ENCODE measurements at places on chromosomes 12 and 14. TPM values are rescaled to one million over a fixed set of nuclear protein-coding genes. Genes with fewer than 3 reads are reported as not detected.

The KRT3 gene
- polyA plus RNA-seq, result 1.0 TPM

The OASL gene
- 5.7 TPM for polyA plus RNA-seq

The ASPG gene
- polyA plus RNA-seq, result 5.5 TPM

The XPOT gene
- polyA plus RNA-seq, result 24.6 TPM

- no peaks in the 10 kb centered on the region for H3K27me3 ChIP-seq
- H3K36me3 ChIP-seq, result no peaks in the 10 kb centered on the region
- no peak for DNase-seq
- H3K4me3 ChIP-seq, result no peak overlapping the region
- H3K27ac ChIP-seq, result no peak overlapping the region
- H3K4me1 ChIP-seq, result no peaks in the 10 kb centered on the region
Measured at GRCh38 chr12:97229004-97229403, 233.6 kb upstream of the RMST start.

DNA sequence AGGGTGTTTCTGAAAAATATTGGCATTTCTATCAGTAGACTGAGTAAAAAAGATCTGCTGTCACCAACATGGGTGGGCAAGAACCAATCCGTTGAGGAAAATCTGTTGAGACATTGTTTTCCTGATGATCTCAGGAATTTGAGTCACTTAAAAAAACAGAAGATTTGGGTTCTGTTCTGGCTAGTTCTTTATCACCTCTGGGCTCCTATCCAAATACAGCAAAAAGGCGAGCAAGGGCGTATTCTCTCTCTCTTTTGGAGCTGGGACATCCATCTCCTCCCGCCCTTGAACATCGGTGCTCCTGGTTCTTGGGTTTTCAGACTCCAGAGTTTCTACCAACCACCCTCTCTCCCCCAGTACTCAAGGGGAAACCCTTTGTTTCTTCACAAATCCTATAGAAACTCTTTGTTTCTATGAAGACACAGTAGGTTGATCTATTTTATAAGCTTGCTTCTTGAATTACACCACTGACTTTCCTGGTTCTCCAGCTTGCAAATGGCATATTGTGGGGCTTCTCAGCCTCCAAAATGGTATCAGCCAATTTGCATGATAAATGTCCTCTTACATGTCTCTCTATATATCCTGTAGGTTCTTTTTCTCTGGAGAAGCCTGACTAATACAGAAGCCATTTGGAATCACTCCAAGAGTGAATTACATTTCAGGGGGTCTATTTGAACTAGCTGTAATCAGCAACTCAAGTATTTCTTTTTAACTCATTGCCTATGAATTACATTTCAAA, 263.9 kb upstream of the TMTC1 start:
- H3K27me3 ChIP-seq, result no peaks in the 10 kb centered on the region
- H3K36me3 ChIP-seq, result no peaks in the 10 kb centered on the region
- H3K27ac ChIP-seq, result no peak overlapping the region
- no peak overlapping the region for H3K4me3 ChIP-seq
- DNase-seq, result no peak

DNA sequence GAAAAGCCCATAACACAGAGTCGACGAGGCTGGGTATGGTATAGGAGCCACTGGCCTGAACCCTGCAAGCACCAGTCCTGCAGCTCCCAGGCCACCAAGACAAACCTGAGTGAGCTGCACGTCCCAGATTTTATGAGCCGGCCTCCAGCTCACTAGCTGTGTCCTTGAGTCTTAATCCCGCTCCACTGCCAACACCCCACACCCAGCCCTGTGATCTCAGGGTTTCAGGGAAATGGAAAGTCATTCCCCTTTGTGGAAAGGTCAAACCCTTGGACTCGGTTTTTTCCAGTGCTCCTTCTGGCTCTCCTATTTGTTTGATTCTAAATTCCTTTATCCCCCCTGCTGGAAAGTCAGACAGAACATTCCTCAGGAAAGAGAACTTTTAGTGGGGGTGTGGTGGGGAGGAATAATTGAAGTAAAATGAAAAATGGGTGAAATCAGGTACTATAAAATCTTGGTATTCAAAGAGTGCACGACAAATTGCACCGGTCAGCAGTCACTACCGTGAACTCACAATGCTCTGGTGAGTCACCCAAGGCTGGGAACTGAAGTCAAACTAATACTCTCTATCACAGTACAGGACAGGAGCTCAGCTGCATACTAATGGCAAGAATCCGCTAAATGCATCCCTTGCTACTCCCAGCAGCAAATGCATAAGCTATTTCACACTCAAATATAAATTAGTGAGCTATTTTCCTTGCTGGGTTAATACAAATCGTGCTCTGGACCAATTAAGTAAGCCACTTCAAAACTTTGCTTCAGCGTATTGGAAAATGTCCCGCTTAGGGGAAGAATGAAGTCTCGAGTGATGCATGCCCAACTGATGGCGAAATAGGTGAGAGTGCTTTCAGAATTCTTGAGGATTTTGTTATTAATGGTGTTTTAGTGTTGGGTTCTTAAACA, 9.0 kb downstream of the PITPNM2 start:
- no peaks in the 10 kb centered on the region for H3K27me3 ChIP-seq
- no peak for DNase-seq
- peak overlapping the region; percentile 98 for H3K27ac ChIP-seq
- H3K36me3 ChIP-seq, result peaks cover 22% of the 10 kb centered on the region
- peaks cover 92% of the 10 kb centered on the region for H3K4me1 ChIP-seq

DNA sequence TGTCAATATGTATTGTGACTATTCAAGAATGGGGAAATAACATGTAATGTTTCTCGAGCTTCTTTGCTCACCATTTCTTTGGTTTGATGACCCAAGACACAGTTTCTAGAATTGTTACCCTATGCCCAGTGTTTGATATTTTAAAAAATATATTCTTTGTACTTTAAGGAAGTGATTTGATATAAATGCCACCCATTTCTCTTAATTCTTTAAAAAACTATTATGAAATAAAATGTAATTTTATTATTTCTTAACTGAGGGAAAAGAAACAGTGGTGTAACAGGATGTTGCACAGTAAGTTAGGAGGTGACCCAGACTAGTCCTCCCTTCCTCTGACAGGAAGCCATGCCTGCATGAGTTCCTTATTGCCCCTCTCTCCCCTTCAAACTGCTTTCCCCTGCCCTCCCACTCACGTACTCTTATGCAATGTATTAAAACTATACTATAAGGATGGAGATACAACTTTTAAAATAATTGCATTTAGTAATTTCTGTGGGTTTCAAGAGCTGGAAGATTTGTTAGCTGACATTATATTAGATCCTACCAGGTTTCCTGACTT, 279.4 kb downstream of the TMTC2 start:
- no peak for DNase-seq
- H3K27ac ChIP-seq, result no peak overlapping the region
- no peaks in the 10 kb centered on the region for H3K36me3 ChIP-seq
- H3K27me3 ChIP-seq, result no peaks in the 10 kb centered on the region
- H3K4me1 ChIP-seq, result no peaks in the 10 kb centered on the region

DNA sequence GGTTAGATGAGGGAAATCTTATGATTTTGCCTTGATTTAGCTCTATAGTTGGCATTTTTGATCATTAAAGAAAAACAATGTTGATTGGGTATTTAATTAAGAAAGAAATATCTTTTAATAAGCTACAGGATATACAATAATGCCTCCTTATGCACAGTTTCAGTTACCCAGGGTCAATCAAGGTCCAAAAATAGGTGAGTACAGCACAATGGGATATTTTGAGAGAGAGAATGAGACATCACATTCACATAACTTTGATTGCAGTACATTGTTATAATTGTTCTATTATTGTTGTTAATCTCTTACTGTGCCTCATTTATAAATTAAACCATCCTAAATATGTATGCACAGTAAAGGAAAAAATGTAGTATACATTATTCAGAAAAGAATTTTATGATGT, 102.2 kb downstream of the MYF5 start:
- no peak overlapping the region for H3K4me3 ChIP-seq
- no peak overlapping the region for H3K27ac ChIP-seq
- no peaks in the 10 kb centered on the region for H3K36me3 ChIP-seq

DNA sequence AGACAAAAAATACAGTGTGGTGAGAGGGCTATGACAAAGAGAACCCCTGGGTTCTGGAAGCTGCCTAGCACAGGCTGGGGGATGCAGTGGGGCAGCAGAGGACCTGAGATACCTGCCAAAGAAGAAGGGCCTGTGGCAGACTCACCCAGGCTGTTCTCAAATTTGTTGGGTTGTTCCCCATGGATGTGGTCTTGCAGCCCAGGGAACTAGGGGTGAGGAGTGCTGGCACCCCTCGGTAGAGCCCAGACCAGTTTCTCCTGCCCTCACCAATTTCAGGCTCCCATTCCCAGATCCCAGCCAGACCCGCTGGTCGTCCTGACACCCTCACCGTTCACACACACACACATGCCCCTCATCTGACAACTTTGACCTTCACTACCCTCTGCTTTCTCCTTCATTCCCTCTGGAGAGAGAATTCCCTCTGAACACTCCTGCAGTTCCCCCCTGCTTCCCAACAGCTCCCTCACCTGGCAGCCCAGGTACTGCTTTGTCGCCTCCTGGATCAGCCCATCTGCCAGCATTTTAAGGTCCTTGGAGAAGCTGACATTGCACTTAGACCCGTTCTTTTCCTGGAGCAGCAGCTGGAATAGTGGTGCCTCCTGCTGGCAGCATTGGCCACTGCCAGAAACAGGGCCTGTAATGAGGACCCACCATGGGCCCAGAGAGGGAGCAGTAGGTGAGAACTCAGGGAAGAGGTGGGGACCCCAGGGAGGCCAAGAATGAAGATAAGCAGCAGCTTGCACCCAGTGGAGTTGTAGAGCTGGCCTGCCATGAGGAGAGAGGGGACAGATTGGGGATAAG, 5.9 kb upstream of the GDF11 start:
- no peak overlapping the region for H3K4me3 ChIP-seq
- peak overlapping the region; percentile 87 for H3K27ac ChIP-seq
- no peaks in the 10 kb centered on the region for H3K27me3 ChIP-seq
- peak; percentile 37 for DNase-seq
- no peaks in the 10 kb centered on the region for H3K36me3 ChIP-seq

DNA sequence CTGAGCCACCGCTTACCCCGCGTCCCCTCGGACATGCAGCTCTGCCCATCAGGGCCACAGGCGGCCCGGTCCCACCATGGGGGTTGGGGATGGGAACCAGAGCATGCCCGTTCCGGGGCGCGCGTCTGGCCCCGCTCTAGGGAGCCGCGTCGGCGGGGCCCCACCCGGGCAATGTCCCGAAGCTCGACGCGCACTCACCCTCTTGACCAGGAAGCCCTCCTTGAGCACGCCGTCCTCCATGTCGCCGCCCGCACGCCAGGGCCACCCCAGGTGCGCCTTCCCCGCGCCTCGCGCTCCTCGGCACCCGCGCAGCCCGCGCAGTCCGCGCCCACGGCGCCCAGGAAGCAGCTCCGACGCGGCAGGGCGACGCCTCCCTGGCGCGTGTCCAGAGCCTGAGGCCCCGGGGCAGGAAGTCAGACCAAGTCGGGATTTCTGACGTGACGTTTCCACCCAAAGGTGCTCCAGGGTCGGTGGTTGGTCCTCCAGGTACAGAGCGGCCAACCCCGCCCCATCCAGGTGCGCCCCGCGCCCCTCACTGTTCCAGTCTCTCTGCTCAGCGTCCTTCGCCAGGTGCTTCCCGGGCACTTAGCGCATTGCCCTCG, at the start of gene PLEK2:
Gene PLEK2 (minus strand): TSS at position 346 of the 602 bp plus-strand sequence. CDS start 106 bp downstream, at position 240.
- DNase-seq, result peak; percentile 30
- H3K27me3 ChIP-seq, result peaks cover 11% of the 10 kb centered on the region
- peak within 1 kb of the TSS; percentile 37 for H3K4me3 ChIP-seq
- H3K36me3 ChIP-seq, result no peaks in the 10 kb centered on the region
- peak within 1 kb of the TSS; percentile 77 for H3K27ac ChIP-seq

GRCh38 chr12:100858656-100859055, 64.1 kb downstream of the ANO4 start:
- no peak for DNase-seq
- no peaks in the 10 kb centered on the region for H3K27me3 ChIP-seq
- no peak overlapping the region for H3K27ac ChIP-seq
- no peaks in the 10 kb centered on the region for H3K4me1 ChIP-seq
- H3K4me3 ChIP-seq, result no peak overlapping the region

GRCh38 chr12:90216815-90217214, 508.2 kb upstream of the ATP2B1 start:
- H3K27ac ChIP-seq, result no peak overlapping the region
- no peak for DNase-seq
- no peaks in the 10 kb centered on the region for H3K36me3 ChIP-seq
- no peak overlapping the region for H3K4me3 ChIP-seq

GRCh38 chr14:76377735-76378074, 1.8 kb downstream of the ESRRB start:
- DNase-seq, result no peak
- H3K4me3 ChIP-seq, result no peak overlapping the region
- no peaks in the 10 kb centered on the region for H3K36me3 ChIP-seq
- no peak overlapping the region for H3K27ac ChIP-seq
- H3K27me3 ChIP-seq, result peaks cover 90% of the 10 kb centered on the region
- H3K4me1 ChIP-seq, result no peaks in the 10 kb centered on the region

DNA sequence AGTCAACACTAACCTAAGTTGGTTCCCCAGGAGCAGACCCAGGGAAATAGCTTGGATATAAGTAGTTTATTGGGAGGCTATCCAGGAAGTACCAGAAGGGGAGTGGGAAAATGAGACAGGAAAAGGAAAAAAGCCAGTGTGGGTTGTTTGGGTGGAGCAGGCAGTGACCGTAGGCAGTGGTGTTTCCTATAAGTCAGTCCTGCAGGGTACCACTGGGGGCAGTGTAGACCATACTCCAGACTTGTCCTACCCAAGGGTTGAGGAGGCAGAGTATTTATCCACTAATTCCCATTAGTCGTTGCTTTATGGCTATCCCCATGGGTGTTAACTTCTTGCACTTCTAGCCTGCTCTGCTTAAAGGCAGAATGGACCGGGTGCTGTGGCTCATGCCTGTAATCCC, 6.4 kb upstream of the CCDC60 start:
- no peaks in the 10 kb centered on the region for H3K4me1 ChIP-seq
- no peaks in the 10 kb centered on the region for H3K36me3 ChIP-seq
- H3K27me3 ChIP-seq, result no peaks in the 10 kb centered on the region
- H3K27ac ChIP-seq, result no peak overlapping the region

GRCh38 chr12:113875691-113876090, 90.4 kb downstream of the RBM19 start:
- H3K4me3 ChIP-seq, result no peak overlapping the region
- no peaks in the 10 kb centered on the region for H3K4me1 ChIP-seq
- no peak for DNase-seq
- H3K27me3 ChIP-seq, result no peaks in the 10 kb centered on the region
- no peaks in the 10 kb centered on the region for H3K36me3 ChIP-seq

GRCh38 chr14:68379510-68380328, 413.1 kb downstream of the ZFP36L1 start:
- H3K4me1 ChIP-seq, result peaks cover 4% of the 10 kb centered on the region
- no peak for DNase-seq
- no peak overlapping the region for H3K4me3 ChIP-seq
- peak overlapping the region; percentile 14 for H3K27ac ChIP-seq
- no peaks in the 10 kb centered on the region for H3K27me3 ChIP-seq

All from thymus (tissue), 14 donors.